ENCODE measurements at places on chromosomes 5 and 9.

DNA sequence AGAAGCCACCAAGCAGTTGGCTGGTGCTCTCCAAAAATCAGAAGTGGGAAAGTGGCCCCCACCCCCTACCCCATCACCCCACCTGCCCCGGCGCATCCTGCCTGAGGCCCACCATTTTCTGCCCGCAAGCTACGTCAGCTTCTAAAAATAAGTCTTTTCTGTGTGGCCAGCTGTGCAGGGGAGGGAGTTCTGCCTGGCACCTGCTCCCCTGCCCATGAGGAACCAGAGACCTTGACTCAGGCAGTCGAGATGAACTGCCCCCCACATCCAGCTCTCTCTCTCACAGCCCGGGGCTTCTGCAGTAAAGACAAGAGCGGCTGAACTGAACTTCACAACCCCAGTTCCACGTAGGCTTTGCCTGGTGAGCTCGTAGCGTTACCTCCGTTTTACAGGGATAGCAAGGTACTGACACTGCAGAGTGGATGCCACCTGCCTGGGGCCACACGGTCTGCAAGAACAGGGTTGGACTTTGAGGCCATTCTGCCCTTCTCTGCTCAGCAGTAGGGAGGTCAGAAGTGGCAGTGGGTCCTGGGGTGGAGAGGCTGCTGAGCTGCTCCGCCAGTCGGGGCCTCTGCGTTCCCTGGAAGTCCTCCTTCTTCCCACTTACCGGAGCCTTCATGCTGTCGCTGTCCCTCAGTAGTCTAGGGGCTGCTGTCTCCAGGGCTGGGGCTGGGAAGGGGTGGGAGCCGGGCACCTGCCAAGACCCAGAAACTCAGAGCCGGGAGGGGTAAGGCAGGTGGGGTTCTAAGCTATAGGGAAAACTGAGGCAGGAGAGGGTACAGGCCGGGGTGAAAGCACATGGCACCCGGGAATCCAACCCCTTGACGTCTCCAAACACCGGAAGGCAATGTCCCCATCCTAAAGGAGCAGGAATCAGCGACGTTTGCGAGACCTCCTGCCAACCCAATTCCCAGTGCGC lies 781 bp downstream of the ST6GALNAC4 start:
- no peak for DNase-seq

DNA sequence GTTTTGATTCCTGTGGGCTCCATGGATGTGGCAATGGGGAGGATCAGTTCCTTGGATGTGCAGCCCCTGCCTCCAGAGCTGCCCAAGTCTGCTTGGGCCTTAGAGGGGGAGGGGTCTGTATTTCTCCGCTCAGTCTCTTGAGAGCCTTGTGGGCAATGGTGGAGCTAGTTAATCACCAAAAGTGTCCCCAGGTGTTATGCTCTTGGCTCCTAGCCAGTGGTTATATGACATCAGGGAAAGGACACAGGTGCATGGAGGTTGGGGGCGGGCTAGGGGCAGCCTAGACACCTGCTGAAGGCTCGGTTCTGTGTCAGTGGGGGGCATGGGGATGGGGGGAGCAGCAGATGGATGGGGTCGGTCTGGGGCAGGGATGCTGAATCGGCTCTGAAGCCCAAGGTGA lies 12.4 kb upstream of the ARAP3 start:
- DNase-seq = no peak

DNA sequence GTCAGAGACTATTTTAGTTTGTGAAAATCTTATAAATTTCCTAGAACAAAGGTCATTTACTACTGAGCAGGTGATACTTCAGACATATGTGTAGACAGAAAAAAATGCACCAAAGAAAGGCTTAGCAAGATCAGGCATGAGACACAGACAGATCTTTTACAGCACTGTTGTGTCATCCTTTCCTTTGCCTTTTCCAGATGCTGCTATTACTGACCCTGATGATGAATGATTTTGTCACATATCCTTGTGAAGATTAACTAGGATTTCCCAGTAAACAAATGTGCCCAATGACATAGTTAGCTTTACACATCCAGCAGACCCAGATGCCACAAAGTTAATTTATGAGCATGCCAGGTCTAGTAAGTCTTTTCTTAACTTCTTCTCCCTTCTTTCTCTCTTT lies 68.2 kb downstream of the DMRTA1 start:
- DNase-seq = no peak

- no peak for DNase-seq
Observed at GRCh38 chr9:30913331-30913730, 1471.1 kb upstream of the ACO1 start.

GRCh38 chr5:153719324-153719723 lies 228.9 kb downstream of the GRIA1 start:
- DNase-seq = no peak

GRCh38 chr5:152285764-152286163 lies 119.3 kb downstream of the NMUR2 start:
- DNase-seq = no peak

- DNase-seq = no peak
Observed at GRCh38 chr5:6340100-6340499, 38.2 kb downstream of the MED10 start.

GRCh38 chr9:127066060-127066850 lies 56.2 kb downstream of the ANGPTL2 start:
- no peak for DNase-seq

- DNase-seq = no peak
Observed at GRCh38 chr5:178234750-178235587, 2.4 kb upstream of the PHYKPL start.

DNA sequence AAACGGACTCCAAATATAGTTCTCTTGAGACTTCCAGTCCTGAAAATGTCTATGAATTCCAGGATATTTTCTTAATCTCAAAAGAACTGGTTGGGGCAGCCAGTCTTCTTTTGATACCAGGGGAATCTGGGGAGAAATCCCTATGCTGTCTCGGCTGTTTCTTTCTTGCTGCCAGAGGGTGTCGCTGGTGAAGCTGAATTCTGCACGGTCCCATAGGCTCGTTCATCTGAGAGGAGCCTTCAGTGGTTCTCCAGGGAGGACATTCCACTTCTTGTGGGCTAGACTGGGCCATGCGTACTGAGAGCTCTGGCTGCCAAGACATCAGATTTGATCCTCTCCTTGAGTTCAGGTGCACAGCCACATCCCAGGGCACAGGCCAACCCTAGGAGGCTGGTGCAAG lies 155.0 kb upstream of the CLINT1 start:
- no peak for DNase-seq

DNA sequence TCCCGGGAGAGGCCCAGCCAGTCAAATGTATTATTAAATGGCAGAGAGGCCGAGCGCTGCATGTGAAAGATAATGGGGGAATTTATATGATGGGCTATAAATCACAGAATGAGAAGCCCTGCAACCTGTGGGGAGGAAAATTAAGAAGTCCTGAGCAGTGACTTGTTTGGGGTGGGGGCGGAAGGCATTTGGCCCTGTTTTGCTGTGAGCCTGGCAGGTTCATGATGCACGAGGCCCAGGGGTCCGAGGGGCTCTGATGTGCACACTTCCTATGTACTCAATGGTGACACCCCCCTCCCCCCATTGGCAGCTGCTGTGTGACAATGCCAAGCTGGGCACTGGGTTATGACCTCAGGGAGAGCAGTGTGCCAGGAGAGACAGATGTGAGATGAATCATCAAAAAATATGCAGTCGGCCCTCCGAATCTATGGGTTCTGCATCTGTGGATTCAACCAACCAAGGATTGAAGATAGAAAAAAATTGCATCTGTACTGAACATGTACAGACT lies 13.7 kb upstream of the DAB2IP start:
- DNase-seq = no peak

DNA sequence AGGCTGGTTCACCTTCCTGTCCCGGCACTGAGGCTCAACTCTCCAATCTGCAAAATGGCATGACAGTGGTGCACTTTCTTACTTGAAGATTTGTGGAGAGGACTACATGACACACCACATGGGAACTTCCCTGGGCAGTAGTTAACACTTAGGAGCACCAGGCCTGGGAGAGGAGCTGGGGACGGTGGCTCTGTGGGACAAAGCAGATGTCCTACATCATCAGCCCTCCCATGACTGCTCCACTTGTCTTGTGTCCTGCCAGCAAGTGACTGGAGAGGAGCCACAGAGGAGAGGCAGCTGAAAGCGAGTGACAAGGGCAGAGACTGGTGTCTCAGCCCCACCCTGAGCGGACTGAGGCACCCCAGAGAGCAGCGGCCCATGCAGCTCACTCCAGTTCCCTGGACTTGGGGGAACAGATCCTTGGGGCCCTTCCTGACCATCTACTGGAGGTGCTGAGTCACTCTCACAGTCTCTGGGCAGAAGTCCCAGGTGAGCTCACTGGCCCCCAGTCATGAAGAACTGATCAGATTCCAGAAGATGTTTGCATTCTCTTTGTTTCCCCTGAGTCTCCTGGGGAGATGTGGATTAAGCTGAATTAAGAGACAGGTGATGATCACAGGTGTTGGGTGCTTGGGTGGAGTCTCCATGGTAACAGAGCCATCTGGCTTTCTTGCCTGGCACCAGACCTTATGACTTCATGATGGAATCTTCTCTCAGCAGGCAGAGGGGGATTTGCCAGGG lies 13.2 kb upstream of the SLC25A48 start:
- no peak for DNase-seq

GRCh38 chr9:130768265-130768664 lies 66.8 kb upstream of the ABL1 start:
- peak; percentile 61 for DNase-seq

GRCh38 chr5:37839407-37840052 lies at the start of gene GDNF:
Gene GDNF (minus strand): TSS chr5:37840041. CDS start chr5:37834796, 5,245 bp downstream.
- no peak for DNase-seq

DNA sequence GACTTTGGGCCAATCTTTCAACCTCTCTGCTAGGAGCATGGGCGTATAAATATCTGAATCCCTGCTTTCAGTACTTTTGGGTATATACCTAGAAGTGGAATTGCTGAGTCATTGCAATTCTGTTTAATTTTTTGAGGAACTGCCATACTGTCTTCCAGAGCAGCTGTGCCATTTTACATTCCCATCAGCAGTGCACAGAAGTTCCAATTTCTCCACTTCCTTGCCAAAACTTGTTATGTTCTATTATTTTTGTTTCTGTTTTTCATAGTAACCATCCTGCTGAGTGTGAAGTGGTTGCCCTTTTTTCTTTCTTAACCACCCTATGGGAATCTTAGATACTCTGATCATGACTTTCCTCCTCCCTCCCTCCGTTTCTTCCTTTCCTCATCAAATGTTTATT lies 11.1 kb upstream of the CCIN start:
- peak; percentile 39 for DNase-seq

DNA sequence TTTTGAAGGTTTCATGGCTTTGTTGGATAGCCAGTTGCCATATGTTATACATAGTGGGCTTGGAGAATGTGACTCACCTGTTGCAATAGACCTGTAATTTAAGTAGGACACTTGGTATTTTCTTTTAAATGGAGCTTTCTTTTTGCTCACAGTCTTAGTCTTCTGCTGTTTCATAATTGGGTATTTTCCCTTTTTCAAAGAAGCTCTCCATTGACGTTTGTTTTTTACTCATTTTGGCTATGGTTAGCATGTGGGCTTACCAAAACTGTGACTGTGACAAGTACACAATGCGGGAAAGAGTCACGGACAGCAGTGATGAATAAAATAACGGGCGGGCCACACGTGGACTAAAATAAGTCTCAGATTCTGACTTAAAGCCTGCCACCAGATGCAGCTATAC lies 23.2 kb upstream of the RNF20 start:
- no peak for DNase-seq

- peak; percentile 92 for DNase-seq
Observed at GRCh38 chr9:124197177-124198095, 60.3 kb upstream of the NEK6 start.

- no peak for DNase-seq
Observed at GRCh38 chr9:137398561-137399468, 24.1 kb downstream of the EXD3 start.

GRCh38 chr5:127013407-127013806 lies 17.0 kb downstream of the MARCHF3 start:
- DNase-seq = no peak

- no peak for DNase-seq
Observed at GRCh38 chr5:126448720-126449119, 25.5 kb downstream of the GRAMD2B start.

- DNase-seq = no peak
Observed at GRCh38 chr5:60797482-60798153, 46.5 kb downstream of the ELOVL7 start.

- DNase-seq = no peak
Observed at GRCh38 chr5:50800410-50800809, 134.0 kb downstream of the PARP8 start.

GRCh38 chr5:100772006-100772405 lies 131.1 kb downstream of the ST8SIA4 start:
- DNase-seq = no peak

GRCh38 chr9:78828521-78828920 lies 531.6 kb downstream of the PSAT1 start:
- DNase-seq = no peak

- DNase-seq = no peak
Observed at GRCh38 chr9:600006-600405, 241.5 kb upstream of the DMRT1 start.

- peak; percentile 34 for DNase-seq
Observed at GRCh38 chr5:139078345-139078744, 119.8 kb downstream of the SIL1 start.

GRCh38 chr9:79357194-79357593 lies 214.6 kb upstream of the TLE4 start:
- no peak for DNase-seq

- DNase-seq = no peak
Observed at GRCh38 chr9:117002686-117003085, 315.6 kb downstream of the TRIM32 start.

DNA sequence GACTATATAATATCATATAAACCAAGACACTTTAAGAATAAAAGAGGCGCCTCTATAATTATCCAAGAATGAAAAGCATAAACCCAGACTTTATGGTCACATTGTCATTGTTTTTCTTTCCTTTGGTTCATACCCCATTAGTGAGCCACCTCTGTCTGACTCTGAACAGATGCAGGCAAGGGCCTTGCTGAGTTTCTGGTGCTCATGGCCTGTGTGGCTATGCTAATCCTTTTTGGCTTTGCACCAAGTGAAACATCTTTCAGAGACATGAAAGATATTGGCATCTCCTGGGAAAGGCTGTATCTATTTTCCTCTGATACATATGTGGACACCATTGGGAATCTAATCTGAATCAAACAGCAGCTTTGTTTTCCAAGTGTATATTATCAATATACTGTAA lies 222.5 kb downstream of the CHSY3 start:
- no peak for DNase-seq

- DNase-seq = no peak
Observed at GRCh38 chr9:86664603-86665002, 282.7 kb downstream of the GAS1 start.

- no peak for DNase-seq
Observed at GRCh38 chr5:6302684-6303083, 75.7 kb downstream of the MED10 start.
